ENCODE measurements at places on chromosomes 1 and 21.

GRCh38 chr21:44401386-44402160 lies 48.2 kb downstream of the TRPM2 start:
- no peak for DNase-seq

DNA sequence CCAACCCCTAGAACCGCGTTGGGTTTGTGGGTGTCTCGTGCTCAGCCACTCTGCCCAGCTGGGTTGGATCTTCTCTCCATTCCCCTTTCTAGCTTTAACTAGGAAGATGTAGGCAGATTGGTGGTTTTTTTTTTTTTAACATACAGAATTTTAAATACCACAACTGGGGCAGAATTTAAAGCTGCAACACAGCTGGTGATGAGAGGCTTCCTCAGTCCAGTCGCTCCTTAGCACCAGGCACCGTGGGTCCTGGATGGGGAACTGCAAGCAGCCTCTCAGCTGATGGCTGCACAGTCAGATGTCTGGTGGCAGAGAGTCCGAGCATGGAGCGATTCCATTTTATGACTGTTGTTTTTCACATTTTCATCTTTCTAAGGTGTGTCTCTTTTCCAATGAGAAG lies 18.7 kb downstream of the TFF3 start:
- no peak for DNase-seq

- no peak for DNase-seq
These were observed 562.2 kb downstream of the MATN1 start for GRCh38 chr1:30160999-30161689.

DNA sequence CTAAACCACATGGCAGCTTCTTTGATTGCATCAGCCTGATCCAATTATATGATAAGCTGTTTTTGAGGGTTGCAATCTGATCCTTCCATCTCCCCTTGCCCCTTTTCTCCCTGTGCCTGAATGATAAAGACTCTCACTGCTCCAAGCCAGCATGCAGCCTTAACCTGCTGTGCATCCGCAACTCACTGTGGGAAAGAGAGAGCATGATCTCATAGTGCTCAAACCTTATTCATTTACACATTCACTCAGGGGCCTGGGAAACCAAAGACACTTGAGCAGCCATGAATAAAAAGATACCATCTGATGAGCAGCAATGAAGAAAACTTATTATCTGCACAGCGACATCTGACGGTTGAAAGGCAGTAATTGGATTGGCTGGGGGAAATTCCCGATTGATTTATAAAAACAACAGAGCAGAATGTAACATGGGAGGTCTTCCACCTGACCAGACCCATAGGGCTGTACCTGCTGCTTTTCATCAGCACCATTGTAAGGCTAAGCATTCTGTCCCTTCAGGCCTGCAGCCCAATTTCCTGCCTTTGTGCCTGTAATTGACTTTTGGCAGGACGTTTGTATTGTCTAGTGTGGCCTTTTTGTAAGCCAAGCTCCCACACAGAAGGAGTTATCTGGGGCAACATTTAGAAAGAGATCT lies 62.5 kb downstream of the KIAA0040 start:
- DNase-seq, result no peak

- no peak for DNase-seq
These were observed 306.2 kb downstream of the NFIA start for GRCh38 chr1:61388566-61388965.

- DNase-seq, result no peak
These were observed 32.3 kb upstream of the PRDM2 start for GRCh38 chr1:13667691-13668090.

GRCh38 chr1:119394085-119394484 lies 20.9 kb upstream of the HSD3B2 start:
- DNase-seq, result no peak

DNA sequence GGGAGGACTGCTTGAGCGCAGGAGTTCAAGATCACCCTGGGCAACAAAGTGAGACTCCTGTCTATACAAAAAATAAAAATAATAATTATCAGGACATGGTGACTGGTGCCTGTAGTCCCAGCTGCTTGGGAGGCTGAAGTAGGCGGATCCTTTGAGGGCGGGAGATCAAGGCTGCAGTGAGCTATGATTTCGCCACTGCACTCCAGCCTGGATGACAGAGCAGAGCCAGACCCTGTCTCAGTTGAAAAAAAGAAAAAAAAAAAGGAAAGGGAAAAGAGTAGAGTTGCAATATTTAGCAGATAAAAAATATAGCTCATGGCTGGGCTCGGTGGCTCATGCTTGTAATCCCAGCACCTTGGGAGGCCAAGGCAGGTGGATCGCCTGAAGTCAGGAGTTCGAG lies 3.3 kb upstream of the S1PR1 start:
- no peak for DNase-seq

DNA sequence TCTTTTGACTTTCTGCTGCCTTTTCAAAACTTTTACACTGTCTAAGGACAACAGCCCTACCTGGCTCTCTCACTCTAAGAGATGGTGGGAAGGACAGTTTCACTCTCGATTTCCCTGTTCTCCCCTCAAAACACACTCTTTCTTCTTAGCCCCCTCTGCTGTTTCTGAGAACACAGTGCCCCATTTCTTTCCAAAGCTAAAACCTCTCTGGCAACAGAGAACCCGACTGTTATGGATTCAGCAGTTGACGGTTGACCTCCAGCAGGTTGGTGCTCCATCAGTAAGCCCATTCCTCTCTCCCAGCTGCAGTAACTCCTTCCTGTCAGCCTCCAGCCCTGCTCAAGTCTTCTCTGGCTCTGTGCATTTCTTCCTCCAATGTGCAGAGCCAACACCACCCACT lies 88.2 kb upstream of the ABCD3 start:
- no peak for DNase-seq

DNA sequence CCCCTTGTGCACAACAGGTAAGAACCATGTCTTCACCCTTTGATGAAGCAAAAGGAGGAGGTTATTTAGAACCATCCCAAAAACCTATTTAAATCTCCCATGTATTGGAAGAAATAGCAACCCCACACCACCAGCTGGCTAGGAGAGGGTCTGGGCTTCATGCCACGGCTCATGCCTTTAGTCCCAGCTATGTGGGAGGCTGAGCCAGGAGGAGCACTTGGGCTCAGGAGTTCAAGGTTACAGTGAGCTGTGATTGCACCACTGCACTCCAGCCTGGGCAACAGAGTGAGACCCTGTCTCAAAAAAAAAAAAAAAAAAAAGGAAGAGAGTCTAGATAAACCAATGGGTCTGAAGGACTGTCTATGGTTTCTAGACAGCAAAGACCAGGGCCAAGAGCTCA lies 197.9 kb upstream of the COA6 start:
- DNase-seq, result no peak

DNA sequence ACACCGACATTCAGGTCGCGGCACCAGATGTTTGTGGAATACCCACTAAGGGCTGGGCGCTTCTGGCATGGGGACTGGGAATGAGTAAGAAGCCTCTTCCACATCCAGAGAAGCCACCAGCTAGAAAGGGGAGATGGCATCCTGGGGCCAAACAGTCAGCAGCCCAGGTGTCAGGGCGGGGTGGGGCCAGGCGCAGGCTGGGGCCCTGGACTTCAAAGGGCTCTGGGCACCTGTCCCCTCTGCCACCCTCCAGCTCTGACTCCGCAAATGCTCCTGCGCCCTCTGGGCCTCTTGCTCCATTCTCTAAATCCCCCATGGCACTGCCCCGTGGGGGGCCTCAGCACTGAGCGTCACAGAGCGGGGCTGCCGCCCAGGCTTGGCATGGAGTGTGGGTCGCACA lies 70.4 kb downstream of the MEGF6 start:
- DNase-seq, result no peak

DNA sequence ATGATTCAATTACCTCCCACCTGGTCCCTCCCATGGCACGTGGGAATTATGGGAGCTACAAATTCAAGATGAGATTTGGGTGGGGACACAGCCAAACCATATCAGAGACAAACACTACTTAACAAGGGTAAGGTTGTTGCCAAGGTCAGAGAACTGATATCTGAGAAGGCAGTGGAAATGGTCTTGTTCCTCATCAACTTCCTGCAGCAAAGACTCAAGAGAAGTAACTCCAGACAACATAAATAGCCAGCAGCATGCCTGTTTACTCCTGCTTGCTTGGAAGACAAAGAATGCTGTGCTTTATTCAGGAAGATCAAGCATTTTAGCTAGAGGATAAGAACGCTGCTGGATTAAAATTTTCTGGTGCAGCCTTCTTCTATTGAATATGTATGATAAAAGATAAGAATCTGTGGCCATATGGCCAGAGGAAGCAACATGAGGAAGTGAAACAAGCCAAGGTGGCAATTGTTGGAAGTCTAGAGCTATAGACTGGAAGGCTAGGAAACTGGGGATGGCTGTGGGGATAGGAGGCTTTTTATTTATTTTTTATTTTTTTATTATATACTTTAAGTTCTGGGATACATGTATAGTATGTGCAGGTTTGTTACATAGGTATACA lies 36.4 kb downstream of the DDAH1 start:
- no peak for DNase-seq

- no peak for DNase-seq
These were observed 112.7 kb downstream of the VPS13D start for GRCh38 chr1:12342401-12343003.

DNA sequence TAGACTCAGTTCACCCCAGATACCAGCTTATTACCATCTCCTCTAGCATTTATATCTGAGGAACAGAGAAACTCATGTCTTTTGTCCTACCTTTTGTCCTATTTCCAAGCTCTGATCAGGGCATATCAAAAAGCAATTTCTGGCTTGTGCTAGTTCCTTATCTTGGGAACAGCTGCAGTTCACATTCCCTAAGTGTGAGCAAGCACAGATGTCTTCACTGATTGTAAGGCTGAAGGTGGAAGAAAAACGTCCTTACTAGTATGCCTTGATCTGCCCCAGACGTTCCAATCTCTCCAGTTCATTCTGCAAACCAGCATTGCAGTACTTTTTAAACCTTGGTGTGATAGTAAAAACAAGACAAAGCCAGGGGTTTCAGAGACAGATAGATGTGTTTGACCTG lies 139.8 kb downstream of the NCAM2 start:
- no peak for DNase-seq
